ENCODE measurements at places on chromosomes 2 and 18.

GRCh38 chr2:85732467-85733120 lies 21.2 kb upstream of the ATOH8 start:
- no peak for DNase-seq

- no peak for DNase-seq
These were observed 83.4 kb upstream of the RTN4 start for GRCh38 chr2:55133467-55134315.

- DNase-seq, result no peak
These were observed 9.3 kb downstream of the ALPG start for GRCh38 chr2:232415736-232416520.

- DNase-seq, result no peak
These were observed 78.8 kb upstream of the TTN start for GRCh38 chr2:178886006-178886405.

DNA sequence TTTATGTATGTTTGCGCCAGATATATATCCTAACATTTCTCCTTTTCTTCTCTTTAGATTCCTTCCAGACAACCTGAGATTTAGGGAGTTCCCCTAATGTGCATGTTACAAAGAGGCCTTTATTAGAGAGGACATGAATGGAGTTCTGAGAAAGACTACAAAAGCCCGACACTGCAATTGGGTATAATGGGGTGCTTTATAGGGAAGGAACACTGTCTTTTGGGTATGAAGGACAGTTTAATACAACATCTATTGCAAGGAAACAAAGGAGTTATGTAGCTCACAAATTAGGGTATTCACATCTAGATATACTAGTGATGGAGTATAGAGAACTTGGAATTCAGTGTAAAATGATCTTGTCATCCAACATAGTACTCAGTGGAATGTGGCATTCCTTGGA lies 383.8 kb downstream of the FIGN start:
- no peak for DNase-seq

DNA sequence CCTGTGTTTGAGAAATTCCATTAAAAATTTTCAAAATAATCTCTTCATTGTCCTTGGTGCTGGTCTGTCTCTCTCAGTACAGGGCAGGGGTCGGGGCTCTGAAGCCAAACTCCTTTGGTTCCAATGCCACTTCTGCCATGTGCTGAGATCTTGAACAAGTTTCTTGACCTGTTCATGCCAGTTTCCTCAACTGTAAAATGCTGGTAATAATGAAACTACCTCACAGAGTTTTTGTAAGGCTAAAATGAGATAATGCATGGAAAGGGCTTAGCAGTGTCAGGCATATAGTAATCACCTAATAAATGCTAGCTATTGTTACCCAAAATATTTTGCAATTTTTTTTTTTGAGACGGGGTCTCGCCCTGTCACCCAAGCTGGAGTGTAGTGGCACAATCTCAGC lies 16.9 kb upstream of the MREG start:
- DNase-seq, result no peak

DNA sequence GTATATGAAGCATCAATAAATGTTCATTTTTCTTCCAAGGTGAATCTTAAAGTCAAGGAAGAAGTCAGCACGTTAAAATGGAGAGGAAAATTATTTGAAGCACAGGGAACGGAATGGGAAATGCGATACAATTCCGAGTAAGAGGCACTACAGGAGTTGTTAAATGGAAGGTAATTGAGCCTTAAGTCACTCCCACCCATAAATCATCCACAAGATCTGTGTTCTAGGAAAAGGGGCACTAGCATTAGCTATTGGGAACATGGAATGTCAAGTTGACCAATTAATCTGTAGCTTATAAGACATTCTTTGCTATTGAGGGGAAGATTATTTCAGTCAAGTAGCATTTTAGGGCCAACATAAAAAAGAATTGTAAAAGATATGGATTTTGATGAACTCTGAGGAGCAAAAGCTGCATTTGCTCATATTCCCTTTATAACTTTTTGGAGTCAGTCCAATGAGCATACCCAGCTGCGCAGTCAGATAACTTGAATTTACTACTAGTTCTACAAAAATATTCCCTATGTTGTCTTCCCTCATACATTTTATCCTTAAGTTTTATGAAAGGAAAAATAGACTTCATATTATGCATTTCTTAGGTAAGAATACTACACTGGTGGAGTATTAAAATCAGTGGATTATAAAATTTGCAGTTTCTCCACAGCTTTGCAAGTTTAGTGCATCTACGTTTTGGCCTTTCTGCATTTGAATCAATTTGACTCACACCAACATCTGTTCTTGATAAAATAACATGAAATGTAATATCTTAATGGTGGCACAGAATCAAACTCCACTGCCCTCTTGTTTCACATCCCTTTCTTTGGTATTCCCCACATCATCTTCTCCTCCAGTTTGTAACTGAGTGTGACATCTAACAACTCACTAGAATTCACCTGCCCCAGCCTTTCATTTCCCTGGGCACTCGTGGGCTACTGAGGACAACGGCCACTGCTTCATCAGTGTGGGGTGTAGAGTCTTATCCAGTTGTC lies 95.6 kb downstream of the SP3 start:
- no peak for DNase-seq

GRCh38 chr2:135490376-135490775 lies 40.6 kb downstream of the ZRANB3 start:
- DNase-seq, result no peak

DNA sequence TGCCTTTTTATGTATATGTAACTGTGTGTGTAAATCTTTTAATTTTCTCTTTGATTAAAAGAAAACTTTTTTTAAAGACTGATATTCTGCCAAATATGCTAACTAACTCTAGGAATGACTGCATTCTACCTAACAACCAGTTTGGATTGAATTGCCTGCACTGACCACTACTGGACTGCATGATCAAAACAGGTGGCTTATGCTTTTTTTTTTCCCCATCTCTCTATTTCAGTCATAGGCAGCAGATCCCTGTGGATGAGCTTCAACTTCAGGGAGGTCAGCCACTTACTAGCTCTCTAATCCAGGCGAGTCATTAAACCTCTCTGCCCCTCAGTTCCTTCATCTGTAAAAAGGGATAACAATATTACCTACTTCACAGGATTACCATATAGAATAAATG lies 138.6 kb upstream of the SERTAD2 start:
- no peak for DNase-seq

Data from colonic mucosa (tissue), 4 donors.